ENCODE measurements at places on chromosomes 12 and 14.

- DNase-seq, result no peak
Measured at GRCh38 chr14:39582028-39582654, 149.9 kb upstream of the FBXO33 start.

- no peak for DNase-seq
Measured at GRCh38 chr12:112543751-112544150, 125.0 kb downstream of the PTPN11 start.

GRCh38 chr12:13000925-13001774 lies 1.1 kb upstream of the HEBP1 start:
- peak; percentile 13 for DNase-seq

DNA sequence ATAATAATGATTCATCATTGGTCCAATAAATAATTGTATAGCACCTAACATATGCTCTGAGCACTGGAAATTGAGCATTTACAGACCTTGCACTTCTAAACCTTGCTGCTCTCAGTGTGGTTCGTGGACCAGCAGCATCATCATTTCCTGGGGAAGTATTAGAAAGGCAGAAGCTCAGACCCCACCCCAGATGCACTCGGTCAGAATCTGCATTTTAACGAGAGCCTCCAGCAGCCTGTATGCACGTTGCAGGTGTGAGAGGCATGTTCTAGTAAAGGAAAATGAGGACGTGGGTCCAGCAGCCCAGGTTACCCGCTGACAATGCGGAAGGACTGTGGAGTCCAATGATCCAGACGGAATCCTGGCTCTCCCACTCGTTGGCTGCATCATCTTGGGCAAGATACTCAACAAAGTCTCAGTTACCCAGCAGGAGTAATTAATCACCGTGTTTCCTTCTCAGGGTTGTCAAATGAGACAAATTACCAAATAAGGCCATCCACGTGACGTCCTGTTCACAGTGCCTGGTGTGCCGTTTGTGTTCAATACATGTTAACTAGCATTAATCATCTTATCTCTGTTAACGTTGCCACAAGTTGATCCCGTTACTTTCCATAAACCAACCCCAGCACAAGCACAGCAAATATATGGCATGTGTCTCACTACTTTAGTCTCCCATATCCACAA lies 49.2 kb upstream of the CCND2 start:
- DNase-seq, result no peak

GRCh38 chr14:90644882-90645281 lies 171.3 kb downstream of the TTC7B start:
- peak; percentile 73 for DNase-seq

GRCh38 chr12:52844386-52844785 lies 4.4 kb downstream of the KRT78 start:
- no peak for DNase-seq

DNA sequence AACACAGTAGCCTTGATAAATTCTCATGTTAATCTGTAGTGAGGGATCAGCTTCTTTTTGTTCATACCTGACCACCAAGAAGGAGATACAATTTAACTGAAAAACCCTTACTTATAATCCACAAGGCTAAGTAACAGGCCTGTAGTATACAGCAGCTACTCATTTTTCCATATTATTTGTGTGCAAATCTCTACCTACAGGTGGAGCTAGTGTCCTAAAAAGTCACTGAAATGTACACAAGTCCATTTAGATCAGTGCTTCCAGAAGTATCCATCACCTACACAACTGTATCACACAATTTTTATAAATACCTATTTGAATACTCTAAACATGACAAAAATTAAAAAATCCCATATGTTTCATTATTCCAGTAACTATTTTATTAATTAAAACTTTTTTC lies 173.2 kb downstream of the SLC35F4 start:
- peak; percentile 60 for DNase-seq

GRCh38 chr14:103545915-103546651 lies 16.4 kb downstream of the BAG5 start:
- DNase-seq, result no peak

GRCh38 chr14:67512463-67513310 lies 20.4 kb upstream of the PLEKHH1 start:
- DNase-seq, result no peak

- DNase-seq, result no peak
Measured at GRCh38 chr12:65892841-65893251, 68.6 kb downstream of the HMGA2 start.

DNA sequence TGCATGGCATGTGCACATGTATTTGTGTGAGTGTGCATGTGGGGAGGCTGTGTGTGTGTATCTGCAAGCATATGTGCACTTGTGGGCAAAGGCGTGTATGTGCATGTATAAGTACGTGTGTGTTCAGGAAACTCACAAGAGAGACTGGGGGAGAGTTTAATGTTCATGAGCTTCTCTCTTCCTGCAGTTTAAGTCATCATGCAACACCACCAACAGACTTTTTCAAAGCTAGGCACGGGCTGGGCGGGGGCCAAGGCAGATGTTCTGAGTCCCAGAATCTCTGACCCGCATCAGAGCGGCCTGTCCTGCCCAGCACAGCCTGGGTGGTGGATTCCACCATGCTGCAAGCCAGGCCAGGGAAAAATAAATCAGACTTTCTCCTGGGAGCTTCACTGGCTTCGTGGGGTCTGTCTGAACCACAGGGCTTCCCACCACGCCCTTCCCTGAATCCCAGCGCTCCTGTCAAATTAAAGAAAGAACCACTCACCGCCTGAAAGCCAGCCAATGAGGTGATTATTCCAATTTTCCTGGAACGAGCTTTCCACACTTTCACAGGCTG lies 75.7 kb downstream of the PITPNM2 start:
- DNase-seq, result no peak

- DNase-seq, result no peak
Measured at GRCh38 chr12:21613931-21614330, 9.3 kb upstream of the GYS2 start.

All from Kasumi-1 (cell line).